ENCODE measurements at places on chromosomes 5 and 9. TPM values are rescaled to one million over a fixed set of nuclear protein-coding genes. Genes with fewer than 3 reads are reported as not detected.

DNA sequence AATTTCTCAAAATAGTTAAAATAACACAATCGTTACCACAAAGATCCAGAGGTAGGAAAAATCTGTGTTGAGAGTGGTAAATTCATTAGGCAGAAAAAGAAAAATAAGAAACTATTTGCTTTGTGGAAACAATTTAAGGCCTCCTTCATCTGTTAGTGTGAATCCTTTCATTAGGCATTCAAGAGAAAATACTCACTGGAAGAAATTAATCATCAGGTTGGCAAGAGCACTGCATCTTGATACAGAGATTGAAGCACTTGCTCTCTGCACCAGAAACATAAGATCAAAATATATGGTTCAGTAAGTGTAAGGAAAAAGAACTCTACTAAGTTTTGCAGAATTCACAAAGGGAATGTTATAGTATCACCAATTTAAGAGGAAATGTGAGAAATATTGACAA lies 44.4 kb downstream of the TTC39B start:
- peaks cover 9% of the 10 kb centered on the region for H3K36me3 ChIP-seq
- no peak for DNase-seq
- H3K27ac ChIP-seq, result no peak overlapping the region

- no peaks in the 10 kb centered on the region for H3K27me3 ChIP-seq
- no peak overlapping the region for H3K27ac ChIP-seq
- DNase-seq, result peak; percentile 44
- H3K4me3 ChIP-seq, result no peak overlapping the region
- H3K4me1 ChIP-seq, result no peaks in the 10 kb centered on the region
- peaks cover 72% of the 10 kb centered on the region for H3K36me3 ChIP-seq
Observed at GRCh38 chr9:121782514-121783110, 131.2 kb downstream of the DAB2IP start.

DNA sequence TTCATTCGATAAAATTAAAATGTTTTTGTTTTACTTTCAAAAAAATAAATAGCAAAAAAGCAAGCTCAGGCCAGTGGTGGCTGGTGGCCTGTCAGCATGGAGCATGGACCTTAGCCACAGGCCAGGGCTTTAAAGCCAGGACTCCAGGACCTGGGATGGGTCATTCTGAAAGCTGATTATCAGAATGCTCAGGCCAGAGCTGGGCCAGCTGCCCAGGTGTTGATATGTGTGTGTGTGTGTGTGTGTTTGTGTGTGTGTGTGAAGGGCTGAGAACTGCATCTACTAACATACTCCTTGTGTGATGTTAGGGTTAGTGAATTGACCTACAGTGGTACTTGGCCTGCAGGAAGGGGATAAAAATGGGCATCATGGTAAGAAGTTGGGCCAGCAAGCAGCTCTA lies 21.5 kb downstream of the PALM2AKAP2 start:
- no peaks in the 10 kb centered on the region for H3K36me3 ChIP-seq
- no peak overlapping the region for H3K4me3 ChIP-seq
- H3K4me1 ChIP-seq, result no peaks in the 10 kb centered on the region
- H3K27me3 ChIP-seq, result no peaks in the 10 kb centered on the region

DNA sequence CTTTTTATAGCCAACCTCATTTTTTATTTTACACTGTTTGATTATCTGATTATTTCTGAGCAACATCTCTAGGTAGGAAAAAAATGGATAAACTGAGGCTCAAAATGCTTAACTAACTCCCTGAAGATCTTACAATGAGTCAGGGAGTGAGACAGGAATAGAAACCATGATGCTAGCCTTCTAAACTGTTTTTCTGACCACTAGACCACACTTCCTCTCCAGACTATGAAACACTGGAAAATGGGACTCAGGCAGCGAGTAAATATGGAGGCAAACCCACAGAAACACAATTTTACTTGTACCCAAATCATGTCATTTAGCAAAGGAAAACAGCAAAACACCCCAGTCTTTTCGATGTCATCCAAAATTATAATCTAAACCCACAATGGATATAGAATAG lies 129.9 kb upstream of the ANKH start:
- no peak overlapping the region for H3K27ac ChIP-seq
- no peak for DNase-seq
- no peaks in the 10 kb centered on the region for H3K4me1 ChIP-seq
- no peaks in the 10 kb centered on the region for H3K27me3 ChIP-seq
- no peaks in the 10 kb centered on the region for H3K36me3 ChIP-seq

GRCh38 chr5:77117161-77117560 lies 30.1 kb upstream of the ZBED3 start:
- no peaks in the 10 kb centered on the region for H3K36me3 ChIP-seq
- H3K27me3 ChIP-seq, result no peaks in the 10 kb centered on the region
- no peak for DNase-seq
- no peaks in the 10 kb centered on the region for H3K4me1 ChIP-seq

GRCh38 chr9:104987743-104988142 lies 59.8 kb upstream of the ABCA1 start:
- H3K36me3 ChIP-seq, result no peaks in the 10 kb centered on the region
- H3K27me3 ChIP-seq, result no peaks in the 10 kb centered on the region
- H3K4me1 ChIP-seq, result peaks cover 16% of the 10 kb centered on the region
- H3K27ac ChIP-seq, result no peak overlapping the region
- H3K4me3 ChIP-seq, result no peak overlapping the region

The SAXO1 gene
- total RNA-seq, result not detected

The DRD1 gene
- not detected for total RNA-seq

The ZNF169 gene
- 24.7 TPM for total RNA-seq

The IL4 gene
- not detected for total RNA-seq

The GFRA3 gene
- not detected for total RNA-seq
